CD4-positive, alpha-beta T cell (primary cell): ENCODE measurements at places on chromosomes 3 and 15. TPM values are rescaled to one million over a fixed set of nuclear protein-coding genes. Genes with fewer than 3 reads are reported as not detected.
A peak's percentile ranks its signal among the peaks of the same experiment; 100 is the strongest.

- no peaks in the 10 kb centered on the region for H3K27me3 ChIP-seq
- no peaks in the 10 kb centered on the region for H3K4me1 ChIP-seq
- peaks cover 16% of the 10 kb centered on the region for H3K36me3 ChIP-seq
- H3K4me3 ChIP-seq = no peak overlapping the region
- no peak overlapping the region for H3K27ac ChIP-seq
Measured at GRCh38 chr3:44950275-44950734, 25.7 kb downstream of the ZDHHC3 start.

DNA sequence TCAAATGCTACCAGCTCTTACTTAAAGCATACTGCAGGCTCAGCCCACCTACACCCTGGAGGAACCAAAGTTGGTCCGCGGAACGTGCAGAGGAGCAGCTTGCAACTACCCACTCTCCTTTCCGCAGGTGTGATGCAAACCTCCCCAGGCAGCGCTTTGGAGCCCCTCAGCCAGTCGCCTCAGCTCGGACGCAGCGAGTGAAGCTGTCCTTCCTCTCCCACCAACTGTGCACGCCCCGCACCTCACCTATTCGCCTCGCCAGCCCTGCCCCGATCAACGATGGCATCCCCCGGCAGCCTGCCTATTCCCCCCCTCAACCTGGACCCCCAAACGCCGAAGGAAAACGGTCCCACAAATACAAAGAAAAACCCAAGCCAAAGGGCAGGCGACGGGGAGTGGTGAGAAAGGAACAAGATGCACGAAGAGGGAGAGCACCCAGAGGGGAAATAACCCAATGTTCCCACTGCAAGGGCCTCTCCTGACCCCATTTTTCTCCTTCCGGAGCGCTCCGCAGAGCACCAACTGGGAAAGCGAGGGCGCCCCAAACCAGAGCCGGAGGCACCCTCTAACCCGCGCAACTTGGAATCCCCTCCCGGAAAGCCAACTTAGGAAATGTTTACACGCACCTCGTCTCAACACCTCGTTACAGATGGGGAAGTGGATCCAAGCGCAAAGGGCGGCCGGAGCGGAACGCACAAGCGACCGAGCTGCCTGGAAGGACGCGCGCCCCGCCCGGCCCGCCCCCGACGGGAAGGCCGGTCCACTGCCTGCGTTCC lies 665 bp downstream of the GLB1 start:
- peak overlapping the region; percentile 79 for H3K4me3 ChIP-seq
- peaks cover 14% of the 10 kb centered on the region for H3K36me3 ChIP-seq
- no peaks in the 10 kb centered on the region for H3K27me3 ChIP-seq
- H3K4me1 ChIP-seq = peaks cover 46% of the 10 kb centered on the region
- peak overlapping the region; percentile 35 for H3K27ac ChIP-seq

DNA sequence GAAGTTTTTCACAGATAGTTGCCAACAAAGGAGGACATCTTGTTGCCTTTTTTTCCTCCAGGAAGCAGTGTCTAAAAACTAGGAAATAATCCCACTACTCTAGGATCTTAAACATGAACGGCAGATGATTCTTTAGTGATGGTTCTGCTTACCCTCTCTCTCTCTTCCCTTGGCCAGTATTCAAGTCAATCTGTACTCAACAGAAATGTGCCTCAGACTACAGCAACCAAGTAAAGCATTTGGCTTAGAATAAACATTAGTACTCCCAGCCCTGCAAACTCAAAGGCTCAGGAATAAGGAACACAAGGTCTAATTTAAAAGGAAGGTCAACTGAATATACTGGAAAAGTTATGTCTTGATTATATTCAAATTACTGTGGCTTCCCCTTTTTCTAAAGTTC lies 8.7 kb downstream of the NPTN start:
- H3K27ac ChIP-seq = no peak overlapping the region
- H3K4me3 ChIP-seq = no peak overlapping the region
- no peaks in the 10 kb centered on the region for H3K4me1 ChIP-seq

DNA sequence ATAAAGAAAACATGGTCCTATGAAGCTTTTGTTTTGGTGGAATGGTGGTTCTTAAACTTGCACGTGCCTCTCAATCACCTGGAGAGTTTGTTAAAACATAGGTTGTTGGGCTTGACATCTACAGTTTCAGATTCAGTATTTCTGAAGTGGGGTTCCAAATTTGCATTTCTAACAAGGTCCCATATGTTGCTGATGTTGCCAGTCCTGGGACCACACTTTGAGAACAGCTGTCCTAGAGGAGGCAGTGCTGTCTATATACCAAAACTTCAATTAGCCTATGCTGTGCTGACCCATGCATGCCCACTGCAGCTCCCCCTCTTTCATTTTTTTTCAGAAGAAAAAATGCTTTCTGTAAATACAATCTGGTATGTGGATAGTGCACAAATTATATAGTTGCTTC lies 31.3 kb downstream of the ALCAM start:
- no peak overlapping the region for H3K4me3 ChIP-seq
- no peaks in the 10 kb centered on the region for H3K27me3 ChIP-seq
- H3K27ac ChIP-seq = no peak overlapping the region
- DNase-seq = no peak
- no peaks in the 10 kb centered on the region for H3K4me1 ChIP-seq
- H3K36me3 ChIP-seq = no peaks in the 10 kb centered on the region

DNA sequence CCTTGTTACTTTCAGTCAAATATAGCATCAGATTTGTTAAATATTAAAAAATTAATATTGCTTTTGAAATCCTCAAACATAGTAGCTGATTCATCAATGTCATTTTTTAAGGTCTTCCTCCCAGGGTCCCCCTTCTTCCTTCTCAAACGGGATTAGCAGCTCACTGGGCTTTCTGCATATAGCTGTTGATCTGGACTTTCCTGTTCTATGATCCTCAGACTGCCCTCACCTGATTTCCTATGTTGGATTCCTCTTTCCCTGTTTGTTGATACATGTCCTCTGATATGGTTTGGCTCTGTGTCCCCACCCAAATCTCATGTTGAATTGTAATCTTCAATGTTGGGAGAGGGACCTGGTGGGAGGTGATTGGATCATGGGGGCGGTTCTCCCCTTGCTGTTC lies 5.8 kb downstream of the GUCA1C start:
- H3K4me1 ChIP-seq = no peaks in the 10 kb centered on the region
- DNase-seq = no peak
- peaks cover 5% of the 10 kb centered on the region for H3K27me3 ChIP-seq
- H3K4me3 ChIP-seq = no peak overlapping the region
- H3K36me3 ChIP-seq = no peaks in the 10 kb centered on the region
- no peak overlapping the region for H3K27ac ChIP-seq

GRCh38 chr15:36940219-36940618 lies 160.1 kb downstream of the MEIS2 start:
- no peak overlapping the region for H3K27ac ChIP-seq
- no peak overlapping the region for H3K4me3 ChIP-seq
- H3K36me3 ChIP-seq = no peaks in the 10 kb centered on the region
- no peak for DNase-seq

GRCh38 chr3:134563601-134564000 lies 77.7 kb downstream of the CEP63 start:
- no peaks in the 10 kb centered on the region for H3K27me3 ChIP-seq
- H3K4me1 ChIP-seq = no peaks in the 10 kb centered on the region
- no peak overlapping the region for H3K27ac ChIP-seq
- no peak for DNase-seq
- H3K36me3 ChIP-seq = peaks cover 20% of the 10 kb centered on the region
- no peak overlapping the region for H3K4me3 ChIP-seq

DNA sequence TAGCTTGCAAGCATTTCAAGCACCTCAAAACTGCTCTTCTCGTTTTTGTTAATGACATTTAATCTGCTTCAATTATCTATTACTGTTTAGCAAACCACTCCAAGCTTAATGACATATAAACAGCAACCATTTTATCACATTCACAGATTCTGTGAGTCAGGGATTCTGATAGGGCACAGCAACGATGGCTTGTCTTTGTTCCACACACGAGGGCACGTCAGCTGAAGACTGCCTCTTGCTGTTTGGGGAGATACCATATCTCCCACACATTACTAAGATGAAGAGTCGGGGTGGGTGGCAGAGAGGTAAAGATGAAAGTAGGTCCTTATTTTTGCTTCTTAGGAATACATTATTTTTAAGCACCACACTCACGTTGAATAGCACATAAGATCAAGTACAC lies 19.3 kb downstream of the CPOX start:
- no peak overlapping the region for H3K27ac ChIP-seq
- peaks cover 19% of the 10 kb centered on the region for H3K36me3 ChIP-seq
- no peaks in the 10 kb centered on the region for H3K4me1 ChIP-seq
- H3K4me3 ChIP-seq = no peak overlapping the region

- no peaks in the 10 kb centered on the region for H3K4me1 ChIP-seq
- no peak overlapping the region for H3K4me3 ChIP-seq
- H3K27me3 ChIP-seq = no peaks in the 10 kb centered on the region
Measured at GRCh38 chr3:55408193-55408826, 78.8 kb downstream of the WNT5A start.

- H3K27ac ChIP-seq = peak overlapping the region; percentile 1
- no peak for DNase-seq
- no peaks in the 10 kb centered on the region for H3K27me3 ChIP-seq
- peaks cover 33% of the 10 kb centered on the region for H3K4me1 ChIP-seq
- H3K4me3 ChIP-seq = peak overlapping the region; percentile 69
- no peaks in the 10 kb centered on the region for H3K36me3 ChIP-seq
Measured at GRCh38 chr15:40367371-40367685, 9.3 kb downstream of the DISP2 start.

GRCh38 chr3:78098367-78098766 lies 1058.5 kb downstream of the ROBO2 start:
- H3K4me3 ChIP-seq = no peak overlapping the region
- no peaks in the 10 kb centered on the region for H3K4me1 ChIP-seq
- no peak for DNase-seq
- H3K27me3 ChIP-seq = no peaks in the 10 kb centered on the region

DNA sequence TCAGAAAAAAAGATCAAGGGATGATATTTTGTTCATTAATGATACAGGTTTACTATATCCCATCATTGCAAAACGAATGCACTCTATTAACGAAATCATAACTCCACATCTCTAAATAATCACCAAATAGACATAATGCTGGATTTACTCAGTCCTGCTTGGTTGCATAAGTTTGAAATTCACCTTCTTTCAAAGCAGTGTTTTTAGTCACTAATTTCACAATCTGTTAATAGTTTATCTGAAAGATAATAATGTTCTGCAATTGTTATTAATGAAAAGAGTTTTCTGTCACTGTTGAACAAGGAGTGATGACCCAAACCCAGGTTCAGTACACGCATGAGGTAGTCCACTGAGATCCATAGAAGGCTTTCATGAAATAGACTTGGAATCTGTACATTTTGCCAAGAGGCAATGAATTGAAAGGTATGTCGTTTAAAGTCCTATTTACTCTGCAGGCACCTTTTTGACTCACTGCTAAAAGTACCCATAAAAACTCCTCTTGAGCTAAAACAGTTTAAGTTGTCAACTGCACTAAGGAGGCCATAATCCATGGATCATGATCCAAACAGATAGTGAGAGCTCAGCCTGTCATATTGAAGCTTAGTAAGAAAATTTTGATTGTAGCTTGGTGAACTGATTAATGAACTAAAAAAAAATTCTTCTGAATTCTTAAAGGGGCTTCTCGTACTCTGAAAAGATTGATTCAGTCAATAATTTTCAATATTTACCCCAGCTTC lies 75.6 kb upstream of the MBNL1 start:
- peak overlapping the region; percentile 48 for H3K27ac ChIP-seq
- no peaks in the 10 kb centered on the region for H3K27me3 ChIP-seq
- no peak for DNase-seq
- H3K4me1 ChIP-seq = peaks cover 39% of the 10 kb centered on the region
- no peaks in the 10 kb centered on the region for H3K36me3 ChIP-seq

DNA sequence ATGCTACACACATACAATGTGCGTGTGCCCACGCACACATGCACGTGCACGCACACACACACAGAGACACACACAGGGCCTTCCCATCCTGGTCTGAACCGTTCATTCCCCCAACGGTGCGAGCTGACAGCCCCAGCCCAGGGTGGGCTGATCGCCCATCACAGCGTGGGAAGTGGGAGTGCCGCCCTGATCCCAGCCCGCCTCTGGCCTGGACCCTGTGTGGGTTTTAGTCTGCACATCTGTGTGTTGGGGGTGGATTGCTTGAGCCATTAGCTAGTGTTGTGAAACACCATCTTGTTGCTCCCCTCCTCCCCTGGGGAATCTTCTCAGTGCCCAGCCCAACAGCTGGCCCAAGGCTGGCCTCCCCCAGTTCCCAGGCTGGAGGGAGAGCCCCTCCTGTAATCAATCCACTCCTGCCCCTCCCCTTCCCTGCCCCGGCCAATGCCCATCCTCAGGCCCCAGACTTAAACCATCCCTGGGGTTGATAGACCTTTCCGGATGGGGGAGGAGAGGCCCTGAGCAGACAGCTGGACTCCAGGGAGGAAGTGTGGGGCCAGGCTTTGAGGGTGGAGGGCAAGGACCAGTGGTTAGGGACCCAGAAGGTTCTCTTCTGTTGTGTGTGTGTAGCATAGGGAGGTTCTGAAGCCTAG lies 8.3 kb downstream of the SEMA3G start:
- H3K27ac ChIP-seq = no peak overlapping the region
- DNase-seq = no peak
- H3K27me3 ChIP-seq = no peaks in the 10 kb centered on the region
- H3K4me1 ChIP-seq = peaks cover 8% of the 10 kb centered on the region

DNA sequence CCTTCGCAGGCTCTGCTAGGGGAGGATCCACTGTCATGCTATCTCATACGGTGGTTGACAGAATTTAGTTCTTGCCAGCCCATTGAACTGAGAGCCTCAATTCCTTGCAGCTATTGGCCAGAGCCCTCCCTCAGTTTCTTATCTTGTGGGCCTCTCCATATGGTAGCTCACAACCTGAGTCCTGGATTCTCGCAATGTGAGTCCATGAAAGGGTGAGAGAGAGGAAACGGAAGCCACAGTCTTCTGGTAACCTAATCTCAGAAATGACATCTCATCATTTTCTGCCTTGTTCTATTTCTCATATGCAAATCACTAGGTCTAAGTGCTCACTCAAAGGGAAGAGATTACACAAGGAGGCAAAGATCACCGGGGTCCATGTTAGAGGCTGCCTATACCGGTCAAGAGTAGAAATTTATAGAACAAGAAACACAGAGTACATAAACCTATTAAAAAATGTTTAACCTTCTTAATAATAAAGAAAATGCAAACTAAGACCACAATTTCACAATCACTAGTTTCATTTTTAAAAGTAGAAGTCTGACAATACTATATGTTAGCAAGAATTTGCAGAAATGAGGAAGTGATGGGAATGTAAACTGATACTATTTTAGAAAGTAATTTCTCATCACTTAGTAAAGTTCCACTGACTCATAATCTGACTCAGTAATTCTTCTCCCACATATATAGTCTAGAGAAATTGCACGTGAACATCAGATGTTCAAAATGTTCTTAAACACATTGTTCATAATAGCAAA lies 378.4 kb upstream of the AGTR1 start:
- H3K27me3 ChIP-seq = no peaks in the 10 kb centered on the region
- H3K27ac ChIP-seq = no peak overlapping the region
- no peaks in the 10 kb centered on the region for H3K4me1 ChIP-seq
- H3K36me3 ChIP-seq = no peaks in the 10 kb centered on the region
- no peak for DNase-seq

- no peak overlapping the region for H3K4me3 ChIP-seq
- no peaks in the 10 kb centered on the region for H3K27me3 ChIP-seq
- H3K36me3 ChIP-seq = no peaks in the 10 kb centered on the region
- DNase-seq = no peak
- H3K27ac ChIP-seq = no peak overlapping the region
Measured at GRCh38 chr3:158483701-158484235, 87.2 kb upstream of the MLF1 start.

Gene STXBP5L
- not detected for total RNA-seq

Gene WDR93
- not detected for total RNA-seq

Gene ZNF717
- 4.5 TPM for total RNA-seq

Gene NLGN1
- not detected for total RNA-seq

Gene CIB2
- total RNA-seq = 1.7 TPM

Gene ISL2
- not detected for total RNA-seq
